Stimulated activated CD4-positive, alpha-beta T cell treated with anti-CD3 and anti-CD28 coated beads, TNF-alpha, amount 100 ng/mL, for 4 hours (primary cell): ENCODE measurements at places on chromosomes 3 and 15.
A peak's percentile ranks its signal among the peaks of the same experiment; 100 is the strongest.

GRCh38 chr3:160210799-160211221, 14.4 kb upstream of the C3orf80 start:
- no peak for DNase-seq

- no peak for DNase-seq
Measured at GRCh38 chr15:101156061-101156460, 95.8 kb downstream of the CHSY1 start.

DNA sequence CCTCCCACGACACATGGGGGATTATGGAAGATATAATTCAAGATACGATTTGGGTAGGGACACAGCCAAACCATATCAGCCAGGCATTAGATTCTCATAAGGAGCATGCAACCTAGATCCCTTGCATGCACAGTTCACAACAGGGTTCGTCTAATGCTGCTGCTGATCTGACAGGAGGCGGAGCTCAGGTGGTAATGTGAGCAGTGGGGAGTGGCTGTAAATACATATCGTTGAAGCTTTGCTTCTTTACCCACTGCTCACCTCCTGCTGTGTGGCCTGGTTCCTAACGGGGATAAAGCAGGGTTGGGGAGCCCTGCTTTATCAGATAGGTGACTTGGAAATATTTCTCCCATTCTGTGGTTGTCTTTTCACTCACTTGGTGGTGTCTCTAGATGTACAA, 14.8 kb downstream of the DOCK3 start:
- DNase-seq: no peak

GRCh38 chr3:125401402-125401801, 26.3 kb upstream of the ZNF148 start:
- no peak for DNase-seq

- no peak for DNase-seq
Measured at GRCh38 chr3:171640520-171641412, 169.5 kb downstream of the PLD1 start.

DNA sequence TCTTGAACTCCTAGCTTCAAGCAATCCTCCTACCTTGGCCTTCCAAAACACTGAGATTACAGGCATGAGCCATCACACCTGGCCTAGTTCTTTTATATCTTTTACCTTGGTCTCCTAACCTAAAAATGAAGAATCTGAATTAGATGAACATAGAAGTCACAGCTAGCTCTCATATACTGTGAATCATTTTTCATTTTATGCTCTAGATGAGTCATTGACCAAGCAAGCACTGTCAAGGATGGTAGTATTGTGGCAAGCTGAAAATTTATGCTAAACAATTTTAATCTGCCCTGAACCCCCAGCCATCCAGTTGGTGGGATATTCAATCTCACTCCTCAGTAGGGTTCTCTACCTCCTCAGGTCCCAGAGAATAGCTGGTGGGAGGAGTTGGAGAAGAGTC, 48.3 kb upstream of the DNAJC13 start:
- DNase-seq: no peak

GRCh38 chr3:63193647-63194046, 84.5 kb upstream of the SYNPR start:
- DNase-seq: no peak

GRCh38 chr3:53820756-53821580, 25.3 kb downstream of the CHDH start:
- DNase-seq: no peak

- no peak for DNase-seq
Measured at GRCh38 chr3:106119614-106120082, 250.8 kb upstream of the CBLB start.

DNA sequence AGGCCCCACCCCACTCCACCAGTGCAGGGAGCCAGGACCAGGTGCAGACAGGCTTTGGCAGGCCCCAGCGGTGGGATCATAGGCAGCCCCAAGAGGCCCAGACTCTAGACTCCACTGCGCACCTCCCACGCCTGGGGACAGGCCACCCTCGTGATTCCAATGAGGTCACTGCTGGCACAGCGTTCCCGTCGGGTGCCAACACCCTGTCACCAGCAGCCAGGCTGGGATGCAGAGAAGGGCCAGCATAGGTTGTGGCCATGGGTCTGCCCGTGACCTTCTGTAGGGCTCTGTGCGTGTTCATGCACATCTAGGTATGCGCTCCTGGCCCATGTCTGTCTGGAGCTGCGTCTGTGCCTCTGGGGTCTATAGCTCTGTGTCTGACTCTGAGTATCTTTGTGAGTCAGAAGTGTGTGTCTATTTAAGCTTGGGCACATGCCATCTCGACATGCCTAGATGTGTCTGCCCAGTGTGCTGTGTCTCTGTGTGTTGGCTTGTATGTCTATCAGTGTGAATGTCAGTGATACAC, 13.0 kb downstream of the VIPR1 start:
- no peak for DNase-seq

DNA sequence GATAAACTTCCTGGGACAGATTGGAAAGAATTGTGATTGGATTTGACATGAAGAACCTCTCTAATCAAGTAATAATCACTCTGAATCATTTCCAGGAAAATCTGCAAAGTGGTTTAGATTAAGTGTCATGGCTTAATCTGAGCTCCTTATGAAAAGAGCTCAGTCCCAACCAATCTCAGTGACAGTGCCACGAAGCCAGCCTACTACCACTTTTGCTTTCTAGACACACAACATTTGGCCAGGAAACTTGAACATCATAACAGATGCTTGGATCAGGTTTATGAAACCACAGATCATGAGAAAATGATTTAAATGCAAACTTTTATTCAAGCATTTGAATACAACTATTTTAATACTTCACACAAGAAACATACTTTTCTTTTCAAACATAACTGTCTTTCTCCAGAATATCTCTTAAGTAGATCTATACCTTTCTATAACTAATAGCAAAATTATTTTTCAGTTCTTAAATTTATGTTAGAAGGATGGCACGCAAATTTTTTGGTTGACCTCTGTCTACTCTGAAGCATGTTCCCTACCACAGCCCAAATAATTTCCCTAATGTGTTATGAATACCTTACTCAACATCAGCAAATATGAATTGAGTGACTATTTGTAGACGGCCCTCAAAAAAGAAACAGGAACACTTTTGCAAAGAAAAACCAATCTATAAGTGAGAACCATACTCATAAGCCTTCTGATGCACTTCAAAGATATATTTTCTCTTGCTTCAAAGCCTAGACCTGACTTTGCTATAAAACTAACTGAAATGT, 495.0 kb upstream of the ZNF385D start:
- DNase-seq: no peak

DNA sequence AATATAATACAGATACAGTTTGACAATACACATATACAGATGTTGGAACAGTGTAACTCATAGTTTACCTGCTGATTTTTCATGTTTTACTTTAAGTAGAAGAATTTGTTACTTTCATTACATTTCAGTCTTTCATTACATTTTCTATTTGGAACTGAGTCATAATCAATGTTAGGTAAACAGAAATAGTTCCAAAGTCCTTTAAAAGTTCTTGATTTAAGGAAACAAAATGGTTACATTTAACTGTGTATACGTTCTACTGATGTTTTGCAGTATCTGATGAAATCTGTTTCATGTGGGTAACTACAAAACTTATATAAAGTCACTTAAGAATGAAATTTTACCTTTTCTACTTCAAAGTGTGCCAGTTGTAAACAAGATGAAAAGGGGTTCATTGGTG, 721.2 kb downstream of the NAALADL2 start:
- no peak for DNase-seq

DNA sequence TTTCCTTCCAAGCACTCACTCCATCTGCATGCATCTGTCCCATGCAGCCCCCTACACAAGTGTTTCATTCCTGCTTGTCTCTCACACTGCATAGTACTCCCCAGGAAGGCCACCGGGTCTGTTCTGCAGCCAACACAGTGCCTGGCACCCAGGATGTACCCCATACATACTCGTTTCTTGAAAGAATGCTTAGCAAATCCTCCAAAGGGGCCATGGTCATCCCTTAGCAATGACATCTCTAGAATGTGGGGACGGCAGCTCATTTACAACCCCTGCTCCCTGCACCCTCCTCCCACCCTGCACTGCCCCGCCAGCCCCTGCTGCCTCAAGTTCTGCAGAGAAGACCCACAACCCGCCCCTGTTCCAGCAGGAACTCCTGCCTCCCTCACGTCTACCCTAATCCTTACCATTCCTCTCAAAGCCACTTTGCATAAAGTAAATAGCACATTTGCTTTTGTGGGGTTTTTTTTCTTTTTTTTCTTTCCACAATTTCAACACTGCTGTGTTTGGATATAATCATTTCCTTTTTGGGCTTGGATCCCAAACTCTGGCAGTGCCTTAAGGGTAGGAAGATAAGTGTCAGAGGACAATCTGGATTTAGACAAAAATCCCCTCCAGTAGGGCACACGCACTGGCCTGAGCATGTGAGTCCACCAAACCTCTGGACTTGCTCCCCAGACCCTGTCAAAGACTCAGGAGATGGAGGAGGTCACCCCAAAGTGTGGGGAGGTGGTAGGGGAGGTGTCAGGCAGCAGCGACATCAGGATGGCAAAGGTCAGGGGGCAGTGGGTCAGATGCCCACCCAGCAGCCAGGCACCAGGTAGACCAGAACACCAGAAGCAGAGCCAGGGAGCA, 68.4 kb downstream of the MEGF11 start:
- DNase-seq: no peak

DNA sequence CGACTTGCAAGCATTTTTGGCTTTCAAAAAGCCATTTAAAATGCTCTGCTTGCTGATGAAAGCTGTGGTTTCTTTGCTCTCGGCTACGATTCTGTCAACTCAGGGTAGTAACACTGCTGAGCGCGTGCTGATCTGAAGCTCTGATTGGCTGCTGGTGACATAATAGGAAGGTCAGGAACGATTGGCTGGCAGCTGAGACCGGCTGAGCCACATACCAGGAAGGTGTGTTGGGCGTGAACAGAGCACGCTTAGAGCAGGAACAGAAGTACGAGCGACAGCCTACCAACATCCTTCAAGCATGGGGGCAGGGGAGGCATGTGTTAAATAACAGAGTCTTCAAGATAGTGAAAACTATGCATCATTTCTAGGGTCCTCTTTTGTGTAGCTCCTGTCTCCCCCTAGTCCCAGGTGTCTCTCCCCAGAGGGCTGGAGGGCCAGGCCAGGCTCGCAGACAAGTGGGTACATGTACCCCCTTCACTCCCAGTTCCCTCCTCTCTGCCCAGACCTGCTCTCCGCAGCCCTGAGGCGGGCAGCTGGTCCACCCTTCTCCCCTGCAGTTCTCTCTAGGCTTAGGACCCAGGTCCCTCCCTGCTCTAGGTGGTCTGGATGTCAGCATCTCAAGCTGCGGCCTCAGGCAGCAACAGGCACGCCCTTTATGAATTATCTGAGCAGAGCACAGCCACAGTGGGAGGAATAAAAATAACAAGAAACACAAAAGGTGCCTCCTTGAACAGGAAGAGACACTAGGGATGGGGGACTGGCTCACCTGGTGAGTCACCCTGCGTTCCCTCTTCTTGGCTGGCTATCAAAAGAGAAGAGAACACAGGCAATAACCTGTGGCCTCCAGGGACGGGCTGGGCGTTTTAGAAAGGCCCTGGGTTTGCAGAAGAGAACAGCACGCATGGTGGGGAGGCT, 76.0 kb downstream of the TAMM41 start:
- peak; percentile 26 for DNase-seq

GRCh38 chr3:67461667-67462142, 192.7 kb downstream of the SUCLG2 start:
- DNase-seq: no peak

DNA sequence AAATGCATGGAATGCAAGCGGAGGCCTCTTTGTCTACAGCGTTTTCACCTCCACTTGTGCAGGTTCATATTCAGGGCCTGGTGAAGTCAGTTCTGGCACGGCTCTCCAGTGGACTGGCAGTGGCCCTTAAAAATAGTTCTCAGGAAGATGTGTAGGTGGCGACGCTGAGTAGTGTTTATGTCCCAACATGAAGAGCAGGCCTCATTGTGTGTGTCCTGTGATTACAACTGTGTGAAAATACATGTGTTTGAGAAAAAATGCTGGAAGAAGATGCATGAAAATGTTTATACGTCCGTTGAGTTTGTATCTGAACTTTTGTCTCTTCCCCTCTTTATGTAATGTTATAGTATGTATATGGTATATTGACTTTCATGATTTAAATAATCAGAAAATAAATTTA, 7.2 kb downstream of the LIPC start:
- DNase-seq: no peak
